CD4-positive, alpha-beta T cell treated with Interleukin-15 for 1 hour (primary cell): ENCODE measurements at places on chromosomes 1 and 21.

GRCh38 chr1:145690587-145691558, 16.3 kb downstream of the PDZK1 start:
- peak; percentile 25 for DNase-seq

- DNase-seq = no peak
Measured at GRCh38 chr1:28985427-28985826, 71.1 kb downstream of the EPB41 start.

DNA sequence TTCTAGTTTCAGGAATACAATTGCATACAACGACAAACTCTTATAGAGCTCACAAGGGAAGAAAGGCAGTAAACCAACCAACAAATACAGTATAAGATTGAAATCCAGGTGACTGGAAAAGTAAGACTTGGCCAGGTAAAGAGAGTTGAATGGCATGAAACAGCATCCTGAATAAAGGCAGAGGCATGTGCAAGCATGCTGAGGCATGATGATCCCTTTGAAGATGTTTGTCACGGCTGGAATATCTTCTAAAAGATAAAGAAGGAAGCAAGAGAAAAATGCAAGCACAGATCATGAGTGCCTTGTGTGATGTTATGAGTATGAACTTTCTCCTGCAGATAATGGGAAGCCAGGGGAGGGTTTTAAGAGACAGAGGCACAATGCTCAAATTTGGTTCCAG, 83.3 kb upstream of the SPATA6 start:
- no peak for DNase-seq

DNA sequence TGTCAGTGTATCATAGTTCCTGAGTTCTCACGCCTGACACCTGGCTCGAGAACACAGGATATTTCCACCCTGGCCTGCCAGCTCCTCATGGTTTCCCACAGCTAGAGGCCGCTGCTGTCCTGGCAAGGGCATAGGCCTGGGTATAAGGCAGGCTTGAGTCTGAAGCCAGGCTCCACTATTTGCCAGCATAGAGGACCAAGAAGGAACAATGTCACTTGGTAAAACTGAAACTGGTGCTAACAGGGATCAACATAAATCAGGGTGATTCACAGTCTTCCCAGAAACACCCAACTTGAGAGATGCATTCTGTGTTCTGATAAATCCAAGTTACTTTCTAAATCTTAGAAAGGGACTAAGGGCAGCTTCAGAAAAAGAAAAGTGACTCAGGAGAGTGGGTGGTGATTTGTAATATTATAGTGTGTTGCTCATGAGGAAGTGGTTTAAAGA, 6.9 kb upstream of the S100A2 start:
- DNase-seq = peak; percentile 66

DNA sequence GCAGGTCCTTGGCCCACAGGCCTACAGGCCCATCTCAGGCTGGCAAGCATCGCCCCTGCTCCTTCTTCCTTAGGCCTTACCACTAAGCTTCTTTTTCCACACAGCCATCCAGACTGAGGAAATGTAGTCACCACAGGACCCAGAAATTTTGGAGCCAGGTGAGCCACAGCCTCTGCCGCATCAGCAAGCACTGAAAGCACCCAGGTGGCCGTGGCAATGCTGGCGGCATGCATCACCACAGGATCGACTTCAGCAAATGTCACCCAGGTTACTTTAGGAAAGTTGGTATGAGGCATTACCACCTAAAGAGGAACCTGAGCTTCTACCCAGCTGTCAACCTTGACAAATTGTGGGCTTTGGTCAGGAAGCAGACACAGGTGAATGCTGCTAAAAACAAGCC, 11.6 kb downstream of the PIGM start:
- DNase-seq = no peak

- DNase-seq = no peak
Measured at GRCh38 chr1:64830030-64830651, 85.3 kb downstream of the RAVER2 start.

DNA sequence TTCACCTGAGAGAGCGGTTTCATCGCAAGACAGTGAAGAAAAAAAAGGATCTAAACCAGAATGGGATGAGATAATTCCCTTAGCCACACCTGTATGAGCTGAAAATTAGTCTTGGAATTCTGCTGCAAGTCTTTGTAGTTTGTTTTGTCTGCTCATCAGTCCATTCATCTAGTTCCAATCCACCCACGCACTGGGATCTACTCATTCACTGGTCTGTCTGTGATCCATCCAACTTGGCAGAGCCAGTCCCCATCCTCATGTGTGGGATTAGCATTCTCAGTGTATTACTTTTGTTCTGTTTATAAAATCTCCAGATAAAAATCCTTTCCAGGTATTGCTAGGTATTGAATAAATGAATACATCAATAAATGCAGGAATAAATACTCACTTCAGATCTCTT, 266.5 kb upstream of the USP24 start:
- DNase-seq = no peak

DNA sequence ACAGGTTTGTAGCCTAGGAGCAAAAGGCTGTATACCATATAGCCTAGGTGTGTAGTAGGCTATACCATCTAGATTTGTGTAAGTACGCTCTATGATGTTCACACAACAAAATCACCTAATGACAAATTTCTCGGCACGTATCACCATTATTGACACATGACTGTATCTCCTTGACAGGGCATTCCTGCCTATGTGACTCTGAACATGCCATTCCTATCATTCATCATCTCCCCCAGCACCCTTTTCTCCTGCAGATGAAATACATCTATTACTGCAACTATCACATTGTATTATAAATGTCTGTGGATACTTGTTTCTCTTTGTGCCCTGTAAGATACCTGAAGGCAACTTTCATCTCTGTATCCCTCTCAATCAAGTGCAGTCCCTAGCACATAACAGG, 29.9 kb downstream of the TP53BP2 start:
- no peak for DNase-seq

GRCh38 chr1:211543025-211543424, 35.9 kb downstream of the SLC30A1 start:
- DNase-seq = no peak

DNA sequence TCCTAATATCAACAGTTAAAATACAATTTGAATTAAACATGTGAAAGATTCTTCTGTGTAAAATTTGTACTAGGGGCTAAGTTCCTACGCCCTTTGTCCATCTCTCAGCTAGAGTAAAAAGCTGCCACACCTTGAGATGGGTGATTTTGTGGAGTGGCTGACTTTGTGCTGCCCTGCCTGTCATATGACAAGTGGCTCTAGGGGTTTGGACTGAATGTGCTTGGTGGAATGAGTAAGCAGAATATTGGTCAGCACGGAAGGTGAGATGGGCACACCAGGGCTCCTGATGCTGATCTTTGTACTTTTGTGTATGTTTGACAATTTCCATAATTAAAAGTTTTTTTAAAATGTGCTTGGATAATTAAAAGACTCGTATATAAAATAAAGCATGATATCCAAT, 133.6 kb upstream of the SLC45A1 start:
- DNase-seq = no peak

- no peak for DNase-seq
Measured at GRCh38 chr1:154533952-154534844, 24.3 kb downstream of the UBE2Q1 start.

DNA sequence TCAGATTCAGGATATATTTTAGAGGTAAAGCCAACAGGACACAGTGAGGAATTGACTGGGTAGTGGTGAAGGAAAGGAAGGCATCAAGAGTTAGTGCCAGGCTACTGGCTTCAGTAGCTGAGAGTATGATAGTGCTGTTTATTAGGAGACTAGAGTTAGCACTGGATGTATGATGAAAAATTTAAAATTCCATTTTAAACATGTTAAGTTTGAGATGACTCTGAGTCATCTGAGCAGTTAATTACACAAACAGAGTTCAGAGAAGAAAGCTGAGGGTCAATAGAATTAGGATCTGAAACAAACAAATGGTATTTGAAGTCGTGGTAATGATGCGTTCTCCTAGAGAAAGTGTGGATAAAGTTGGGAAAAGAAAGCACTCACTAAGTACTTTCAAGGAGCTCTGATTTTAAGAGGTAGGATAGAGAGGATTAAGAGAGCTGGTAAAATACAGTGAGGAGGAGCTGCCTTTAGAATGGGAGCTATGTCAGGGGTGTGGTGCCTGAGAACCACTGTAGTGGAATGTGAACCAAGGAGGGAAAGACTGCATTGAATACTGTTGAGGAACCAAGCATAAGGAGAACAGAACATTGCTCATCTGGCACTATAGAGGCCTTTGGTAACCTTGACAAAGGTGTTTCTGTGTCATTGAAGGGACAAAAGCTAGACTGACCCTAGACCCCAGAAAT, 21.7 kb upstream of the SHCBP1L start:
- DNase-seq = no peak

- DNase-seq = peak; percentile 54
Measured at GRCh38 chr1:15249081-15249480, 2.1 kb downstream of the FHAD1 start.

DNA sequence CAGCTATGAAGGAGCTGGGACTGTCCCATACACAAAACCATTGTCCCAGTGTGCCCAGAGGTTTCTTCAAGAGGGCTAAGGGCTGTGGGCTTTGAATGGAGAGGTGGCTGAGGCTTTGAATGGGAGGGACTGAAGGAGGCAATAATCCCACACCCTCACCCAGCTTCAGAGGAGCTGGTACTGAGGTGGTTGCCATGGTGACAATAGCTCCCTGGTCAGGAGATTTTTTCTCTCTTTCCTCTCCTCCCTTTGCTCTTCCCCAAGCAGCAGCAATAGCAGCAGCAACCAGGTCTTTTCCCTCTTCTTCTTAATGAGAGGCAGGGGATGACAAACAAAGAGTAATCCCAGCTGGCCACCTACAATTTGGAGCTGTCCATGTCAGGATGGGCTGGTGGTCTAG, 1.6 kb downstream of the HPCAL4 start:
- no peak for DNase-seq

DNA sequence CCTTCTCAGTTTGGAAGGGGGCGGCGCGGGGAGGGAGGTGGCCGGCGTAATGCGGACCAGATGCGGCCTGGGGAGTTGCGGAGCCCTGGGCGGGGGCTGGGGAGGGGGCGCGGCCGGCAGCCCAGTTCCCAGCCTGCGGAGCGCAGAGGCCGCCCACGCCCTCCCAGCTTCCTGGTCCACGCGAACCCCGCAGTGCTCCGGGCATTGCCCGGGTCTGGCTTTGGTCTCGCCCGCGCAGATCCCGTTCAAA, 695 bp downstream of the DMBX1 start:
- no peak for DNase-seq

DNA sequence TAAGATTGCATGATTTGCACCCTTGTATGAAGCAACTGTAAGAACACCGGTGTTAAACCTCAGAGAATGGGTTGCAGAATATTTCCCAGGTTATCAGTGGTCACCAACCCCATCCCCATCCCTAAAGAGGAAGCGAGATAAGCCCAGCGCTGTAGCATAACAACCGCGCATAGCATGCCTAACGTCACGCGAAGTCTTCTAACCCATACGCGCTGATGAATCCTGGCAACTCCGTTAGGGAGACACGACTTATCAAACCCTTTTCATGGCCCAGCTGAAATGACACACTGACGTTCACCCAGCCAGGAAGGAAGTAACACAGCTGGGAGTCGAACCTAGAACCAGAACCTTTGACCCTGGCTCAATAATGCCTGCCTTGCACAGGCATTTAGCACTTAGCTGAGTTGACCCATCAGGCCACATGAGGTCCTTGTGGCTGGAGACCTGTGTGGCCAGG, 24.2 kb downstream of the TMEM51 start:
- no peak for DNase-seq

- DNase-seq = no peak
Measured at GRCh38 chr1:8371372-8371991, 53.6 kb downstream of the SLC45A1 start.

DNA sequence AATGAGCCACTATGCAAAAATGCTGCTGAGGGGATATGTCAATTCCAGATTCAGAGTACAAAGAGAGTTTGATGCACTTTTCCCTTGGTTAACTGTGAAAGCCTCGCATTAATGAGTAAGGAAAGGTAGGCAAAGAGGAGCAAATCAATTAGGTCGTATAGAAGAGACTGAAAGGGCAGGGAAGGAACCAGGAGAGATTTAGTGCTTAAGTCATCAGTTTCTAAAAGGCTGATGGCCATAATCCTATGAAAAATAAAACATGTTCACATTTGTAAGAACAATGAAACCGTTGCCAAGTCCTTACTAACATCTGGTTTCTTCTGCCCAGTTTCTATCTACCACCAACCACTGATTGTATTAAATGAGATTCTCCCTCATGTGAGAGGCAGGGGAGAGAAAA, 118.4 kb upstream of the PALMD start:
- DNase-seq = no peak

DNA sequence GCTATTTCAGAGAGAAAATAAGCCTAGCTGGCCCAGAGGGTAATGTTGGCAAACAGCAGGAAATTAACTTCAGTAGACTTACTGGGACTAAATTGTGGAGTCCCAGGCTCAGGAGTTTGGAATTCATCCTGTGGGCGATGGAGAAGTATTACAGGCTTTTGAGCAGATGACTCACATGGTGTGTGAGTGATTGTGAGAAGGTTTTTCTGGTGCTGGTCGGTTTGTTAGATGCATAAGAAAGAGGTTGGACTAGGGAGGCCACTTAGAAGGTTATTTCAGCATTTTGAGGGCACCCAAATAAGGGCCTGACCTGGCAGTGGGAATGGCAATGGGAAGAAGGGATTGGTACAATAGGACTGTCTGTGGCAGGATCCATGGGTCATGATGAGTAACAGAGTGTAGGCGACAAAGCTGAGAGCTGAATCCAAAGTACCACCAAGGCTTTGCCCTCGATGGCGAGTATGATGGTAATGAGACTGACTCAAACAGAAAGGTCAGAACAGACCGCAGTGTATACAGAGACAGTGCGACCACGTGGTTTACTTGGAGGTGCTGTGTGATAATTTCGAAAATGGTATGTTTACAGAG, 69.2 kb upstream of the KIF26B start:
- DNase-seq = no peak

DNA sequence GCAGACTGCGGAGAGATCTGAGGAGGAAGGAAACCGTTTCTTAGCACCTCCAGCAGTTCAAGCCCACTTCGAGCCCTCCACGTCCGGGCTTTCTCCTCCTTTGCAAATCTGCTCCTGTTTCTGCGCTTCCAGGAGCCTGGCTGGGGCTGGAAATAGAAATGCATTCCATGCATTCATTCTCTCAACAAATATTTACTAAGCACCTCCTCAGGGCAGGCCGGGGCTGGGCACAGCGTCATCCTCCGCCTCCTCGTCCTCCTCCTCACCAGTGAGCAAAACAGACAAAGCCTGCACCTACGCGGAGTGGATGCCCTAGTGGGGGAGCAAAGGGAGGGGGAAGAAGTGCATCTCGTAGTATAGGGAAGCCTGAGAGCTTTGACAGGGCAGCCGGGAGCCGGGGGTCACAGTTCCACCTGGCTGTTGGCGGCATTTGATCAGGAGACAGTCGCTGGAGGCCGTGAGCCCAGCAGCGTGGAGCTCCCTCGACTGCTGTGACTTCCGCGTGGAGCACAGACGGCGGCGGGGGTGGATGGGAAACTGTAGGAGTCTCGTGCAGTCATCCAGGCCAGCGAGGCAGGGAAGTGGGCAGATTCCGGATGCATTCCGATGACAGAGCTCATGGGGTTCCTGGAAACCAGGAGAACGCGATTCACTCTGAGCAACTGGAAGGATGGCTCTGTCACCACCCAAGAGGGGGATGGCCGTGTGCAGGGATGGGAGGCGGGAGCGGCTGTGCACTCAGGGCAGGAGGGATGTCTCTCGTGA, 93.5 kb downstream of the SIK1 start:
- DNase-seq = no peak

GRCh38 chr1:61659061-61659460, 65.9 kb downstream of the TM2D1 start:
- DNase-seq = no peak
